ENCODE measurements at places on chromosomes 6 and 20.

GRCh38 chr6:100022847-100023246, 28.8 kb upstream of the MCHR2 start:
- no peak for DNase-seq

DNA sequence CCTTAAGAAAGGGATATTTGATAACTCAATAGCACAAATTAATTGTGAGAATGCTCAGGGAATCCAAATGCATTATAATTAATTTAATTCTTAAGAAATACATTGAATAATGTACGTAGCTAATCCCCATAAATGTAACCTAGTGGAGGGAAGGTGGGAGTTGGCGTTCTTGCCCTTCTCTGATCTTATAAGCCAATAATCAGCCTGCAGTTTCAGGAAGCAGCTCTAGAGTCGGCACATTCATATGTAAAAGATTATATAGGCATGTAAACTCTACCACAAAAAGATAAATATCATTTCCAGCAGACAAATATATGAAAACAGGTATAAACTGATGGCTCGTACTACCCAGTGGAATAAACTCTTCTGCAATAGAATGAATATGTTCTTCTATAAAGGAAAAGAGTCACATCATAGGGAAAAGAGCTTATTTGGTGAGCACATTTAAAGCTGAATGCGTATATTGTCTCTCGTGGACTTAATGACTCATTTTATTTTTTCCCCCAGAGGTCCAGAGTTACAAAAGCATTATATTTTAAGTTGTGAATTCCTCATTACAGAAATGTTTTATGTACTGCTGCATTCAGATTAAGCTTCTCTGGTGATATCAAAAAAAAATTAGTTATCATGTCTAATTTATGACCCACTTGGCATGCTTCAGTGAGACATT, 112.2 kb downstream of the TFAP2A start:
- no peak for DNase-seq

DNA sequence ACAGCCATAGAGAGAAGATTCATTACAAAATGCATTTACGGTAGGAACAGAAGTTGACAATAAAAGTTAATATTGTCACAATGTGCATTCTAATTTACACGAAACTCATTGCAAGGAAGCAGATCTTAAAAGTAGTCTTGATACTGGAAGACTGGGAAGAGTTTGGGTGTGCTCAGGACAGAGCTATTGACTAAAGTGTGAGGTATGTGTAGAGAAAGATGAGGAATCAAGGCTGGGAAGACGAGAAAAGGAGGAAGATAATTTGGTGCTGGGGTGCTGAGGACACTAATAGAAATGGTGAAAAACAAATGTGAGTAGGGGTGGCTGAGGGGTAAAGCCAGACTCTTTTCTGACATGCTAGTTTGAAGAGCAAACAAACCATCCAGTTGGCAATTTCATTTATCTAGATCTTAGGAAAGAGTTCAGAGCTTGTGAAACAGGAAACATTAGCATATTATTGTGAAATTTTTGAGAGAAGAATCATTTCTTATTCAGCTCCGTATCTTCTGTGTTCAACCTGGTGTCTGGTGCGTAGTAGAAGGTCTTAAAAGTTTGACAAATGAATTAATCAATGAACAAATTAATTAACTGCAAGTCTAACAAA, 72.7 kb downstream of the ELOVL4 start:
- no peak for DNase-seq

DNA sequence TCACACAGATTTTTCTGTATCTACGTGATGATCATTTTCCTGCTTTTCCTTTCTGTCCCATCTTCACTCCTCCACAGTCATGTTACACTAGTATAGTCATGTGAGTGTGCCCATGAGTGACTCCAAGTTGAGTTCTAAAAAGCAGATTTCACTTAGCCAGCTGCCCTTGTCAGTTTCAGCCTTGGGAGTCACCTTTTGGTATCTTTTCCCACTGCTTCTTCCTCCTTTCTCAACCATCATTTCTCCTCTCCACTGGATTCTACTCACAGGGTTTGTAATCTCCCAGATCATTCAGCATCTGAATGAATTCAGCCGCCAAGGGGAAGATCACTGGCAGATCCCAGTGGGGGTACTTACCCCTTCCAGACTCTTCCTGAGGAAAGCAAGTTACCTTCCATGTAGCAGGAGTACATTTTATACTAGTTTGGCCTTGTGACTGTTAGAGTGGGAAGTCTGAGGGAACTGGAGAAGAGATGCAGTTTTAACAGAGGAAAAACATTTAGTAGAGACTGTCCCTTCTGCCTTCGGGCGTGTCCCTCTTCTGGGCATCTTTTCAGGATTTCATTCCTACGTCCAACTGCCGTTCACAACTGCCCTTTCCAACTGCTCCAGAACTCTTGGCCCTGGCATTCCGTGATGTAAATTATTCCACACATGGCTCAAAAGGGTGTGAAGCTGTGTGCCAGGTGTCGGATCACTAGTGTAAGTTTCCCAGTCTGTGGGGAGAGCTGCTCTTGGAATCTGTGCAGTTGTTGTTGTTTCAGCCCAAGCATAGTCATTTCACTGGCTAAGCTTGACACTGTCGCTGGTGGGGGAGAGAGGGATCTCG, 38.9 kb downstream of the BICRAL start:
- no peak for DNase-seq

DNA sequence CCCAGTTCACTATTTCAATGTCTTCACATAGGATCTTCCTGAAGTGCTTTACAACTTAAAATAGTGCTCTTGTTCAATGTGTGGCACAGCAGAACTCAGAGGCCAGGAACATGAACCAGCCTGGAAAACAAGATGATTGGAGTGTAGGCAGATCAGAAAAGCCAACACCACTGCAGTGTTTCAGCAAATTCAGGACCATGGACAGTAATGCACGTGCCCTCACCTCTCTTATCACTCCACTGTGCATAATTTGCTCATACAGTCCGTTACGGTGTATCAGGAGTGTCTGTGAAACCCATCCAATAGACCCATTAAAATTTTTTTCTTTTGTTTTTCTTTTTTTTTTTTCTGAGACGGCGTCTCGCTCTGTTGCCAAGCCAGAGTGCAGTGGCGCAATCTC, 27.6 kb upstream of the HACE1 start:
- no peak for DNase-seq

DNA sequence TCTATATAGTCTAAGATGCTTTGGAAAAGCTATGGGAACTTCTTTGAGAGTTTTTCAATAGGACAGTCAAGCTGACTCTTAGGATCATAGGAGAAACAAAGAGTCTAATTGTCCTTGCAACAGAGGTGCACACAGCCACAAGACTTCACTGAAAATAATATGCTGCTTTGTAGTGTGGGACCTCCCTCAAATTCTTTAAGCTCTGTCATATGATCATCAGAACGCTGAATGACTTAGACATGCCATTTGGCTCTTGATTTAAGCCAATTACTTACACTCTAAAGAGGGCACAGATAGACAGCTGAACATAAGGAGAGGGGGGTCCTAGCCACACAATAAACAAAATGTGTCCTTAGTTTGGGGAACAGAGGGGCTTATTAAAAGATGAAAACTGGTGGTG, 818.7 kb upstream of the GJE1 start:
- no peak for DNase-seq

GRCh38 chr20:24743641-24744040, 205.4 kb upstream of the CST7 start:
- DNase-seq = no peak

GRCh38 chr6:139126255-139126654, 8.6 kb upstream of the HECA start:
- DNase-seq = no peak

DNA sequence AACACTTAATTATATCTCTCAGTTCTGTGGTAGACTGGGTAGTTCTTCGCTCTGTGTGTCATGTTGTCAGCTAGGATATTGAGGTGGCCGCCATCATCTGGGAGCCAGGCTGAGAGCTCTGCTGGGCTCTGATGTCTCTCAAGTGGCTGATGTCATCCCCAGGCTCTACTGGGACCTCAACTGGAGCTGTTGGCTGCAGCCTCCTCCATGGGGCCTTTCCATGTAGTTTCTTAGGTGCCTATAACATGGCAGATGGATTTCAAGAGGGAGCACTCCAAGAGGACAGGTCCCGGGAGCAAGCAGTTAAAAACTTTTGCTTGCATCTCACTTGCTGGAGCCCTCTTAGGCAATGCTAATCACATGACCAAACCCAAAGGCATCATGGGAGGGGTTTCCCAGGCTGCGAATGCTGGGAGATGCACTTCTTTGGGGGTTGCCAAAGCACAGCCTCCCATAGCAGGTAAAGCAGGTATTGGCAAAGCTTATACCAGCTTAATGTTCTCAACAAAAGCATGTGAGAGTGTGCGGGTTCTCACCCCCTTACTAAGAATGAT, 129.8 kb downstream of the TMEM242 start:
- DNase-seq = no peak

DNA sequence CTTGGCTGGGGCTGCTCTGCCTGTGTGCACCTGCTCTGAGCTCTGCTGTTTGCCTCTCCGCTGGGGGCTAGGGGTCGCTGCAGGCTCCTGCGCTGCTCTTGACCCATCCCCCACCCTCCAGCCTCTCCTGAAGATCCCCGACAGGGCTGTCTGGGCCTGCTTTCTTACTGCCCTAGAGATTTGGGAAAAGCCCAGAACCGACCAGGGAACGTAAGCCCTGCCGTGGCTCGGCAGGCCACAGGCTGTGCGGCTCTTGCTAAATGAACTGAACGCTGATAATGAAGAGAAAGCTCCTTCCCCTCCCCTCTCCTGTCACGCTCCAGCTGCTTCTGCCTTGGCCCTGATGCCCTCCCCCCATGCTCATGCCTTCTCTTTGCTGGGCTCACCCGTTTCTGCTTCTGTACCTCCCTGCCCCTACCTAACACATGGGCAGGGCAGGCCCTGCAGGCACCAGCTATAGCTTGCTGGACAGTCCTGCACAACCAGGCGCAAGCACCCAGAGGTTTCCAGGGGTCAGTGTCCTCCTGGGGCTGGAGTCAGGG, 32.0 kb upstream of the PCMTD2 start:
- DNase-seq = no peak

GRCh38 chr20:3081641-3082040, 2.9 kb downstream of the AVP start:
- DNase-seq = no peak

DNA sequence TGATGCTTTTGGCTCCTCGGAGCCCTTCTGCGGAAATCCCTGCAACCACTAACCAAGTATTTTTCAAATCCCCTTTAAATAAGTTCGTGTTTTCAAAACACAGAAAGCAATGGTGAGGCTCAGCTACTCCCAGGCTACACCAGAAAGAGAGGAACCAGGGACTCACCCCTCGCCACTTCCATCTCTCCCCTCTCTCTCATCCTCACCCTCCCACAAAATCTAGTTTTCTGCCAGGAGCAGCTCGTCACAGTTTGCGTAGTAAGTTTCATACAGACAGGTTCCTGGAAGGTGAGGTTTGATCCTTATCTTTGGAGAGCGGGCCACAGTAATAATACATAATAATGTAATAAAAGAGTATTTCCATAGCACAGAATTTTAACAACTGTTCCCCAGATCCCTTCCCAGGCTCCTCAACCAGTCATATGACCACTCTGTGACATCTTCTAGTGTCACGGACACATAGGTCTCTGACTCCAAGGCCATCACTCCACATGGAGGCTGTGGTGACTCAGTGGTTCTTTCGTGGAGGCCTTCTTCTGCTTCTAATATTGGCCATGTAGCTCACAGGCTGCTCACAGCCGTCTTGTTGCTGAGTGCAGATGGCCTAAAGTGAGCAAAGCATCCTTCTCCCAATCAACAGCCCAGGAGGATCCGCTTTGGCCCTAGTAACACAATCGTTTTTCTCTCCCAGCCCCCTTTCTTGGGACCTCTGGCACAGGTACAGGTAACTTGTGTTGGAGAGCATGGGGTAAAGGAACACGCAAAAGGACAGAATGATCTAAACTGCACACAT, 295.7 kb downstream of the CDC5L start:
- DNase-seq = no peak

DNA sequence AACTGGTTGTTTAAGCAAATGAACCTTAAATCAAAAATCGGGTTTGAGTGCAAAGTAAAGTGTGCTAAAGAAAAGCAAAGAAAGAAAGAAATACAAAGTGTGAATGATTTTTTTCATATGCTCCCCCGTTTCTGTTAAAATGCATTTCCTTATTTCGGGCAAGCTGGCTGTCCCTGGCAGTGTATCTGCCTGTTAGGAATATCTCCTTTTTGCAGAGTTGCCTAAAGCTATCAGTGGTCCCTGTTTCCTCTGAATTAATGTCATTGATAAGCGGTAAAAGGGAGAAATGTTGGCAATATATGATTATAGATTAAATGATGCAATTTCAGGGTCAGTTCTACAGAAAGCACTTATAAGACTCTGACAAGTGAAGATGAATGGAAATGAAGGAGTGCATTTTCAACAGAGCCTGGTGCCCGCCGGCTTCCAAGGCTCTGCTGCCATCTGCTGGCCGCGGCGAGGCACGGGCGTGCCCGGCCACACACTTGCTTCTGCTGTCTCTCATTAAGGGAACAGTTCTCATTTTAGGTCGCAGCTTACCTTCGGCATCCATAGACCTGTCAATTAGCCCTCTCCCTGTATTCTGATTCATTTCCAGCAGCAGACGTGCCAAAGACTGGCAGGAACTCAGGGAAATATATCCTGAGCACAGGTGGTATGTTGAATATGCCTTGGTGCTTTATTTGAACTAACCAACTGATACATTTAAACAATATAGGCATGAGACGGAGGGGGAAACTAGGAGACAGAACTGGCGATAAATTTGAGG, 381.9 kb downstream of the C6orf118 start:
- peak; percentile 46 for DNase-seq

DNA sequence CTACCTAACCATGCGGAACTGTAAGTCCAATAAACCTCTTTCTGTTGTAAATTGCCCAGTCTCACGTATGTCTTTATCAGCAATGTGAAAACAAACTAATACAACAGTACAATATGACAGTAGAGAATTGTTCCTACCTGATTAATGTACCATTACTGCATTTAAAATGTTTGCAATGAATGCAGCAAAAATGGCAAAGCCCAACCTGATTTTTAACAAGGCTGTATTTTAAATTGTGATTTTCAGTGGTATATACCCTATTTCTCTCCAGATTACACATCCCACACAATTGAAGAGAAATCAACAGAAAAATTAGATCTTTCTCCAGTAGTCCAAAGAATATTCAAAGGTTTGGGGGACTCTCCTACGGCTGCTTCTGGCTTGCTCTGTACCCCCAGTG, 3.3 kb upstream of the PCSK2 start:
- DNase-seq = no peak

DNA sequence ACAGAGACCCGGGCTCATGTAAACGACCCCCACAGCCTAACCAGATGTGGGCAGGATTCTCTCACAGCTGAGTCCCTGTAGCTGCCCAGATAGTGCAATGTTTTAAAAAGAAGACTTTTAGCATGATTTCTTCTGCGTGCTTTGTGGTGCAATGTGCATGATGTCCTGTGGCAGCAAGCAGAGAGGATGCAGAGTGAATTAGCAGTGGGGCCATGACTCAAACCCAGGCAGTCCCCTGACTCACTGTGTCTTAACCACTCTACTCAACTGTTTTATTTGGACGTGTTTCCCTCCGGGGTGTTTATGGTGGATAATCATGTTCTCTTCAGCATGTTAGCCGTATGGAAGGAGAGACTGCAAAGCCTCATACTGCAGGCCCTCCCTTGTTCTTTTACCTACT, 247.9 kb downstream of the SLC24A3 start:
- DNase-seq = no peak

DNA sequence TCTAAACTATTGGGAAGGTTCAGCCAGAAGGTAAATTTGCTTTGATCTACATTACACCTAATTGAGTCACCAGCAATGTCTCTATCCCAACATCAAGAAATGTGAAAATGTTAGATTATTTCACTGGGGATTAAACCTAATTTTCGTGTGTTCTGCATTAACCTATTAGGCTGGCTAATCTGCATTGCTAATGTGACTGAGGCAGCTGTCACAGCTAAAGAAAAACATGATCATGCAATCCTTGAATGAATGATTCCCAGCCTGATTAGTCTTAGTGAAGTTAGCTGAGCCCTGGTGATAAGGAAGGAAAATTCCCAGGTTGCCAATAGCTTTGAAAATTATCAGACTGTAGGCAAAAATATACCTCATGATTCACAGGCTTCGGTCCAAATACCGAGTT, 135.3 kb downstream of the LINC00237 start:
- no peak for DNase-seq

All from stimulated activated naive CD8-positive, alpha-beta T cell treated with anti-CD3 and anti-CD28 coated beads, Interleukin-15, amount 100 ng/mL, for 72 hours (primary cell).